Hematopoietic multipotent progenitor cell (in vitro differentiated cells): ENCODE measurements at places on chromosomes 3 and 15.

DNA sequence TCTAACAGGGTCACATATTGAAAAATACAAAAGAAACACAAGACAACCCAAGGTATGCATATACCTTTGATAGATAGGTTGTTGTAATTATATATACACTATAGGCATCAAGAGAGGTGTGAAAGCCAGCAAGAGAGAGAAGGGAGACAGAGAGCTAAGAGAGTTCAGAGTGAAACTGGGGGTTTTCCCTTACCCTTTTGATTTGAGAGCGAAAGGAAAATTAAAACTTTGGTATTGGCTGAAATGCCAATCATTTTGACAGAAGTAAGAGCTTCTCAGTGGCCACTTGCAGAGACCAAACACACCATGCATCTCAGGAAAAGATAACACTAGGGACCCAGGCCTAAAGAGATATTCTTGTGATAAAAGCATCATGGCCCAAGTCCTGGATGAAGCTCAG lies 183.6 kb downstream of the SHOX2 start:
- no peak for DNase-seq

DNA sequence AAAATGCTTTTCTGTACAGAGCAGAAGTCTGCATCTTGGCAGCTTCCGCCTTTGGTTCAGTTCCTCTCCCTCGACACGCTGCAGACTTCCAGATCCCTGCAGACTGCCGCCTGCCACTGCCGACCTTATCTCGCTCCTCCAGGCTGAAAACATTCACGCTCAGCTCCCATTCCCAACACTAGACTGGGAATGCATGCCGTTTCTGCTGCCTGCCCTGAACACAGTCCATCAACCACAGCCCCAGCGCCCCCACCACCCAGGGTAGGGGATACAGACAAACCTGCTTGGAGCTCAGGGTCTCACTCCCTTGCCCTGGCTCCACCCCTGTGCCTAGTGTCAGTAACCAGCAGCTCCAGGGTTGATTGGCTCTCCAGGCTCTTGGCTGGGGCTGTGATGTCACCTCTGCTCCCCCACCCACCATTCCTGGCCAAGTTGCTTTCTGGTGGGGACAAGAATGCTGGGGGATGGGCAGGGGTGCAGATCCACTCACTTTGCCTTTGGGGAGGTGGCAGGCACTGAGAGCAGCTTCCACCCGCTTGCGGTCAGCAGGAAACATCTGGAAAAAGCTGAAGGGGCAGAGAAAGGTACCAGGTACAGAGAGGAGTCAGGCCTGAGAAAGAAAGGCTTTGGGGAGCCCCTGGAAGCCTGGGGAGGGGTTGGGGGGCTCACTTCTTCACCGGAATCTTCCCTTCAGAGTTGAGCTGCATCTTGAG lies 6.1 kb downstream of the PLCB2 start:
- no peak for DNase-seq

DNA sequence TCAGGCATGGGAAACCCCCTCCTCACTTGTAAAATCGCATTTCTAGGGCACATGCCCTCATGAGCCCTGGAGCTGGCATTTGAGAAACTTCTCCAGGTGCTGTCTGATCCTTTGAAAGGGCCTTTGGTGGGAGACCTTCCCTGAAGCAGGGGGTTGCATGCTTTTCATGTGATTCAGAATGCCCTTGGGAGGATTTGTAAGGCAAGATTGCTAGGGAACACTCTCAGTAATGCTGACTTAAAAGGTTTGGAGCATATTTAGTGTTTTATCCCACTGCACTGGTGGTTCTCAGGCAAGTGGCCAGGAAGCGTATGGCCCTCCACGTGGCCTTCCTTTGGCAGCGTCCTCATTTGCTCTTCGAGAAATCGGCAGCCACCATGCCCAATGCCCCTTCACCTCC lies 164.1 kb downstream of the ARRDC4 start:
- no peak for DNase-seq

DNA sequence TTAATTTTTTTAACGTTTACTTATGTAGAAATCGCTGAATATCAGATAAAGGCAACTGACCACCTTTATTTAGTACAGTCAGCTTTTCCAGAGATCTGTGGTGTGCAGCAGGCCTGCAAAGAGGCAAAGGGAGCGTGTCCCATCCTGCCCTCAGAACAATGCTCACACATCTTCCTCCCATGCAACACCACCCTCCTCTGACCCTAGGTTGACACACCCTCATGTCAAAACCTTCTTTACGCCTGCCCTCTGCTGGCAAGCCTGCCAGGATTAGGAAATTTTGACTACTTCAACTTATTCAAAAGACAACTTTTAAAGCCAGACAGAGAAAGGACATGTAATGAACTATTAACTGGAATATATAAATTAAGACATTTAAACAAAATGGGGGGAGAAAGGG lies 513.7 kb downstream of the FOXP1 start:
- peak; percentile 39 for DNase-seq

DNA sequence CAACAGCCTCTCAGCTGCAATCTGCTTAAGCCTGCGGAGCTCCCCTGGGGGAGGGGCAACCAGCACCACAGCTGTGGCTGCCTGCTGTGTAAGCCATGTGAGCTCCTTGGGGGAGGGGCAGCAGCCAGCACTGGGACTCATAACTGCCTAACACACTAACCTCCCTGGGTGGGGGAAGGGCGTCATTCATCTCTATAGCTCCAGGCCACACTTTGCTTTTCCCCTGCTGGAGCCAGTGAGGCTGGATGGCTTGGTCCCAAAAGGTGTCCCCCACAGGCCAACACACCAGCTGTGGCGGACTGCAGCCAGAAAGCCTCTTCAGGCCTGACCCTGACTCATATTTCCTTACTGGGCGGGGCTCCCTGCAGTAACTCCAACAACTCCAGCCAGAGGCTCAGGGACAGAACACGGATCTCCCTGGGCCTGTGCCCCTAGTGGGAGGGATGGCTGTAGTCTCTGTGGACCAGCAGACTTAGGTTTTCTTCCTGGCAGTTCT lies 129.8 kb downstream of the PPM1L start:
- no peak for DNase-seq

DNA sequence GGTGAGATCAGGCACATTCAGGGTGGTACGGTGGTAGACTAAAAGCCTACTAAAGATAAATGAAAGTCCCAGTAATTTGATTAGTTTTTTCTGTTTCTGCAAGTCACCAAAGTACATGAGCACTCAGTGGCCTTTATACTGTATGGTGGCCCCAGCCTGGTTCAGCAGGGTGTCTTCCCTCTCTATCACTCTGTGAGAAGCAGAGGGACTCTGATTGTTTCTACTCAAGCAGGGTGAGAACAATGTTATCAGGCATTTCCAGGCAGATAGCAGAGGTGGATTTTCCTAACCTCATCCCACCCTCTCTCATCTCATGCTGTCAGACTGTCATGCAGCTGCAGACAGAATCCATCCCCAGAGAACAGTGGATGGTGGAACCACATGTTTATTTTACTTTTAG lies 71.5 kb upstream of the BFSP2 start:
- no peak for DNase-seq

DNA sequence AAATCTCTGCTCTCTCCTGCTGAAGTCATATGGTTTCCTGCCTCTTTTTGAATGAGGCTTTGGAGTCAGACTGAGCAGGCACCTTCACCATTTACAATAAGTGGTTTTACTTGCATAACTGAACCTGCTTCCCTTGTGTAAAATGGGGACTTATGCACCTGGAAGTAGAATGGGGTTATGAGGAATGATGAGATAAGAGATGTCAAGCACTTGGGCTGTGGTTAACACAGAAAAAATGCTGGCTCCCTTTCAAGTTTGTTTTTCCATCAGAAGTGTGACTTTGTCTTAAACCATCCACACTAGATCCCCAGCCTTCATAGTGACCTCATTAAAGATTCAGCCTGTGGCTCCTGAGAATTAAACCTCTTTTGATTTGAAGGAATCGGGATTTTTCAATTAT lies 5.2 kb downstream of the EXOSC7 start:
- DNase-seq = no peak

DNA sequence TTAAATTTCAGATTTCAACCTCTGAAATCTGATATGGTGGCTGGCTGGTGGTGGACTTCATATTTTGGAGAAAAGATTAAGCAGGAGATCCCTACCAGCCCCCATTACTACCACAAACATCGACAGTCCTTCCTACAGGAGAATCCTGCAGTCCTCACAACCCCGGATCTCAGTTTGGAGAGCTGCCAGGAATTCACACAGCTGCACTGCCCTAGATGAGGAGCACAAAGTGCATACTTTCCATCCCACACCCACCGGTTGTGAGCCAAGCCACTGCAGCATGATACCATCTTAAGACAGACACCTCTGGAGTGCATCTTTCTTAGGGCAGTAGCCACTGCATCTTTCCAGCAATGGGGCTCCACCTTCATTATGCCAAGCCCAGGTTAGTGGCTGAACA lies 185.5 kb upstream of the GPR149 start:
- no peak for DNase-seq

DNA sequence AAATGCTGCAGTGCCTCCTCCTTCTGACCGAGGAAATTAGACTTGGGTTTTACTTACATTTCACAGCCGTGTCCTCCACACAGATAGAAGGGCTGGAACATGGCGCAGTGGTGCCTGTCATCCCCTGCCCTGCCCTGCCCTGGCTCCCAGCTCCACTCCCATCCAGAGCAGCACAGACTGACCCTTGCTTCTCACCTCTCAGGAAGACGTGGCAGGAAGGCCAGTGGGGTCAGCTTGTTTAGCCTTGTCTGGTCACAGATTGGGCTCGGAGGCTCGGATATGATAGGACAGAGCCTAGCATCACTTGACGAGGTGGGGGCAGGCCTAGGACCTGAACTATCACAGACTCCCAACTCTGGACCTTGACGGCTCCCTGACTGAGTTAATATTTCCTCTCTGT lies 88.5 kb downstream of the LINGO1 start:
- DNase-seq = no peak

- no peak for DNase-seq
Observed at GRCh38 chr15:63354821-63355650, 26.6 kb downstream of the CA12 start.

GRCh38 chr3:56197259-56197965 lies 270.9 kb downstream of the ERC2 start:
- no peak for DNase-seq

DNA sequence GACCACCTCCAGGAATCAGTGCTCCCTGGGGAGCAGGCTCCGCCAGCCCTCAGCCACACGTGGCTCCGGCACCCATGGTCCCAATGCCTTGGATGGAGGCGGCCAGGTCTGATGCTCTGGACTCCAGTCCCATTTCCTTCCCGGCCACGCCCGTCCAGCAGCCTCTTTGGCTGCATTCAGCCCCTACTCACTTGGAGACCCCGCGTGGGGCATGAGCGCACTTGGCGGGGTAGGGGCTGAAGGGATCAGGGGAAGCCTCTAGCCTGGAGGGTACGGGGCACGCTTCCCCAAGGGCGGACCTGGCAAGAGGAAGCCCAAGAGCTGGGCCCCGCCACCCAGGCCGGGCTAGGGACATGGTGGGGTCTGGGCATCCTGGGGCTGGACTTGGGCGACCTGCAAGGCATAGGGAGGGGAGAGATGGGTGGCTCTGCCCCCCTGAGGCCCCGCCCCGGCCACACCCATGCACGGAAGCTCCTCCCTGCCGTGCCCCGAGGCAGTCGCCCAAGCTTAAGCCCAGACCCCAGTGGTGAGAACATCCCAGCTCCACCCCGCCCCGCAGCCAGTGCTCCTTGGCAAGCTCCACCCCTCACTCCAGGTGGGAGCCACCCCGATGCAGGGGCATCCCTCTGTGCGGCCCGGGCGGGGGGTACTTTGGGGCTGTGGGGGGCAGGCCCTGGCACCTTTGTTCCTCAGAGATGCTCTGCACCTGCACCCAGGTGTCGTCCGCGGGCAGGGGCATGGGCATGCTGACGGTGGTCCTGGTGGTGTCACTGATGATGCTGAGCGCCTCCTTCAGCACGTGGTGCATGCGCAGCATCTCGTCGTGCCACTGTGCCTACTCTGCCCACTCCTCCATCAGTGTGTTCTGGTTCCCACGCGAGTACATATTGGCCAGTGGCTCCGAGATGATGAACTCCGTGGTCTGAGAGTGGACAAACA lies 163.5 kb downstream of the GOLGA6L4 start:
- DNase-seq = no peak

DNA sequence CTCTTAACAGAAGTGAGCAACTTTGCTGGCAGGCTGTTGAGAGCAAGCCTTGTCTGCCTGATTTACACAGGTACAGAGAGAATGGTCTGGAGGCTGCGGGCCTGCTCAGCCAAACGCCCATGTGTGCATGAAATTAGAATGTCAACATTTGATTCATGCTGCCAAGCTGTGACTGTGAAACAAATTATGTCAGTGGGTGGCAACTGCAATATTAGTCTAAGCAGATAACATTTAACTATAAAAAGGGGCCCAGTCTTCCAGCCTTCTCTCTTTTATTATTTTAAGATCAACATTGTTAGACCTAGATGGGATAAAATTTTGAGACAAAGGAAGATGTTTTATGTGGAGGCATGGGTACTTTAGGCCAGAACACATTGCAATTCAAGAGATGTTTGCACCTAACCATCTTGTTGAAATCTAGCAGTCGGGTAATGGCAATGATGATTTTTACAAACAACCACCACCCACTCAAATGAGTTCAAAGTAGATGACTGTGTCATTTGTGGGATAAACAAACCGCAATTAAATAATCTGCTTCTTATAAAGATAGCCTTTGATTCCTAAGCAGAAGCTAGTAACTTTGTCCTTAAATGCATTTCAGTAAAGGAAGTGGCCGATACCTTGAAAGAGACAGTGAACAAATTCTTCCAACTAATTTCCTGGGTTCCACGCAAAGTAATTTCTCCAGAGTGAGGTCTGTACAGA lies 70.2 kb downstream of the FOXB1 start:
- DNase-seq = no peak
